ENCODE measurements at places on chromosomes 16 and 17.

- DNase-seq: no peak
Measured at GRCh38 chr16:85912211-85912974, 13.4 kb downstream of the IRF8 start.

GRCh38 chr16:2154533-2155090, 970 bp upstream of the TRAF7 start:
- DNase-seq: no peak

DNA sequence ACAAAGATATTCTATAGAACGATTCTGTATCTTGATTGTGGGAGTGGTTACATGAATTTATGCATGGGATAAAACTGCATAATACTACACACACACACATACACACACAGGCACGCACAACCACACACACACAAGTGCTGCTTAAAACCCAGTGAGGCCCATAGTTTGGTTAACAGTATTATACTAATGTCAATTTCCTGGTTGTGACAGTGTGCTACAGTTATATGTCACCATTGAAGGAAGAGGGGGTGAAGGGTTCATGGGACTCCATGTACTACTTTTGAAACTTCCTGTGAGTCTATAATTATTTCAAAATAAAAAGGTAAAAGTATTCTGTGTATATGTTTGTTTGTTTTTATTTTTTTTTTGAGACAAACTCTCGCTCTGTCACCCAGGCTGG, 8.1 kb downstream of the ZC3H7A start:
- no peak for DNase-seq

DNA sequence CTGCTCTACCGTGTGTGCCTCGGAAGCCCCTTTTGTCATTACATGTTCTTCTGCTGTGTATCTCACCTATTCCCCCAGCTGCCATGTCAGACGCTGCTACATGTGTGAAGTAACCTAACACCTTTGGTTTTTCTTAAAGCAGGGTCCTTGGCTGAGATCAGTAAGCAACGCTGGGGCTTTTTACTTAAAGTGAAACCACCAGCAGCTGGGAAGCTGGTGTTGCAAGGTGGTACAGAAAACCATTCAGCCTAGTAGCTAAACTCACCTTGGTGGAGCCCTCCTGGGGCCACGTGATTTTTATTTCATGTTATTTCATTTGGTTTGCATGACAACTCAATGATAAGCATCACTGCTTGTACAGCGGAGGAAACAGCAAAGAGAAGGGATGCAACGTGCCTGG, 62.6 kb downstream of the PLCG2 start:
- no peak for DNase-seq

GRCh38 chr17:82316651-82317393, 586 bp downstream of the CD7 start:
- no peak for DNase-seq

DNA sequence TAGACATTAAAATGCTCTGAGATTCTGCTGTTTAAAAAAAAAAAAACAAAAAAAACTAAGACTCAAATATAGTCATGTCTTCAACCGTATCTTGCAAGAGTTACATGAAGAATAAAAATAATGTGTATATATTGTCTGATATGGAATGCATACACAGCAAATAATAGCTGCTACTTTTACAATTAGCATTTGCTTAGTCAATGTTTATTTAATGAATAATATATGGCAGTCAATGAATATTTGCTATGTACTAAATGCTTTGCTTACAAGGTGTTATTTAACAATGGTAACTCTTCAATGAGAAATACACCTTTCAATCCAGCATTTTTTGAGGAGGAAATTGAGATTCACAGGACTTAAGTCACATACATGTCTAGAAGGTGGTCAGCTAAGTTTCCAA, 718.8 kb upstream of the SOX9 start:
- no peak for DNase-seq

- no peak for DNase-seq
Measured at GRCh38 chr17:74862108-74862901, 2.6 kb upstream of the GRIN2C start.

DNA sequence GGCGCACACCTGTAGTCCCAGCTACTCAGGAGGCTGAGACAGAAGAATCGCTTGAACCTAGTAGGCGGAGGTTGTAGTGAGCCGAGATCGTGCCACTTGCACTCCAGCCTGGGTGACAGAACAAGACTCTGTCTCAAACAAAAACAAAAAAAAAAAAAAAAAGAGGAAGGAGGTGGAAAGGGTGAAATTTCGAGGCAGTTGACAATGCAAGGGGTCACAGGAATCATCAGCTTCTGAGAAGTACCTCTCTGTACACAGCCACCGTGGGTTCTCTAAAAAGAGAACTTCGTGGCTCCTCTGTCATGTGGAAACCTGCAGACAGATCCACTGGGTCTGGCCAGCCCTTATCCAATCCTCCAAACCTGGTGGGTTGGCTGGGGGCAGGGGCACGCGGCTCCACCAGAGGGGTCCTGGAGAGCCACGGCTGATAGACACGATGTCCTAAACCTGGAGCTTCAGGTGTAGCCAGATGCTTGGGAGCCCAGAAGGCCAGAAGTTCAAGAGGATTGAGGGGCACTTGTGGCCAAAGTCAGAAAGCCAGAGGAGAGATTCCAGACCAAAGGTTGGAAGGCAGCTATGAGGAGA, 540 bp upstream of the CD300LF start:
- DNase-seq: no peak

DNA sequence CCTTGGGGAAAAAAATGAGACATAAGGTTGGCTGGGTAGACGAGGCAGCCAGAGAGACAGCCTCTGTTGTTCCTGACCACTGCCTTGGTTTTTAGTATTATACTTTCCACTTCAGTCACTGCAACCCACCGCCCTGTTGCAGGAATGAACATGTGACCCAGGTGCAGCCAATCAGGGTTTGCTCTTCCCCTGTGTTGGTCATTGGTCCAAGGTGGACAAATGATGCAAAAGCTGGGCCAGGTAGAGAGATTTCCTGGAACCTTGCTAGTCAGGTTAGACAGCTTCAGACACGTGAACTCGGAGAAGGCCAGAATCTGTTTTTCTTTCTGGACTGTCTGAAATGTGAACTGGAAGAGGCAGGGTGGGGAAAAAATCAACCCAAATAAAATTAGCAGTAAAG, 452.4 kb upstream of the RBFOX1 start:
- DNase-seq: no peak

GRCh38 chr17:61309362-61310256, 90.0 kb upstream of the TBX2 start:
- no peak for DNase-seq

- DNase-seq: no peak
Measured at GRCh38 chr16:85753559-85753958, 2.7 kb upstream of the C16orf74 start.

- no peak for DNase-seq
Measured at GRCh38 chr16:56320811-56321558, 104.4 kb downstream of the AMFR start.

GRCh38 chr16:25033852-25034251, 18.7 kb upstream of the ARHGAP17 start:
- no peak for DNase-seq

DNA sequence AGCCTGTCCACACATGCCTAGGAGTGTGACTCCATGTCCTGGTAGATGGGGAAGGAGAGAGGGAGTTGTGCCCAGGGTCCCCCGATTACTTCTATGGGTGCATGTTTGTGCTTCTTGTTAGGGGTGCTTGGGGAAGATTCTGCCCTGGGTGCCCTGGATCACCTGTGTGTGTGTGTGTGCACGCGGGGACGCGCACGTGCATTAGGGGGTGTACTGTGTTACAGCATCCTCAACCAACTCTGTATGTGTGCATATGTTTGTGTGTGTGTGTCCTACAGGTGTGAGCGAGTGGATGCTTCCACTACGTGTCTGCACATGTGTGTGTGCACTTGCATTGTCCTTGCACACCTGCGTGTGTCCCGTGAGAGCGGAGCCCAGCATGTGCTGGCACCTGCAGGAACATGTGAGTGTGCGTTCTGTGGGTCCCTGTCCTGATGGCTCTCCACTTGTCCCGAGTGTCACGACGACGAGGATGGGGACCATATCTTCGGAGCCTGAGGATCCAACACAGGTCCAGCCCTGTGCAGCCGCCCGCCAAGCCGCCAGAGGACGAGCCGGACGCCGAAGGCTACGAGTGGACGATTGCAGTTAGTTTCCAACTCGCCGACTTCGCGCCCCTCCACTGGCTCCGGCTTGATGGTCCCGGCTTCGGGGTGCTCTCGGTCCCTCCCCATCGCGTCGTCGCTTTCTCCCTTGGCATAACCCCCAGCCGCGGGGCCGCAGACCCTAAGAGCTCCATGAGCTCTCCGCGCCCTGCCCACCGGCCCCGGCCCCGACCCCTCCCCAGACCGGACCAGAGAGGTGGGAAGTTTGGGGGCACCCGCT, 6.0 kb upstream of the TBC1D3B start:
- DNase-seq: no peak

GRCh38 chr16:88815901-88816589, 4.3 kb upstream of the APRT start:
- DNase-seq: no peak

Data from NCI-H187 (cell line).